ENCODE measurements at places on chromosomes 4 and X.

DNA sequence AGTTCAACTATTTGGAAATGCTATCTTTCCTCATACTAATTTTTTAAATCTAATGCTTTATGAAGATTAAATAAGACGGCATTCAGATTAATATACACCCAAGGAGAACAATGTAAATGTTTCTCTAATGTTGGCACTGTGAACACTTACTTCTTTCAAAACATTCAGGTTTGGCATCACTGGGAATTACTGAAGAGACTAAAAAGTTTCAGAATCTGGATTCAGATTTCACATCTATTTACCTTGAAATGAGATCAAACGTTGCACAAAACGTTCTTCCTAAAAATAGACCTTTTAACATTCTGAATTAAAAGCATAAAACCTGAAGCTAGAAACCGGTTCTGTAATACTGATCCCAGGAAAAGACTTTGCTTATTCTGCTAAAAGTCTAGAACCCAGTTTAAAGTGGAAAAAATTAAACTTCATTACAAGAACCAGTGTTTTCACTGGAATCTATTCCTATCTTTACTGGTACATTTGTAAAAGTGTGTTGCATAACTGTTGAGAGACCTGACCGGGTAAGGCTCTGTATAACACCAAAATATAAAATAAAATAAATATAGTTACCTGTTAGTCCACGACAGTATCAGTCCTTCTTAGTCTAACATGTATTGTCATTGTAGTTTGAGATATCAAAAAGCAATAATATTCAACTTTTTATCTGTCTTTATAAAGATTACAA lies 117.4 kb upstream of the MAP9 start:
- DNase-seq, result no peak

GRCh38 chr4:1023895-1024740 lies 12.7 kb downstream of the FGFRL1 start:
- DNase-seq, result no peak

DNA sequence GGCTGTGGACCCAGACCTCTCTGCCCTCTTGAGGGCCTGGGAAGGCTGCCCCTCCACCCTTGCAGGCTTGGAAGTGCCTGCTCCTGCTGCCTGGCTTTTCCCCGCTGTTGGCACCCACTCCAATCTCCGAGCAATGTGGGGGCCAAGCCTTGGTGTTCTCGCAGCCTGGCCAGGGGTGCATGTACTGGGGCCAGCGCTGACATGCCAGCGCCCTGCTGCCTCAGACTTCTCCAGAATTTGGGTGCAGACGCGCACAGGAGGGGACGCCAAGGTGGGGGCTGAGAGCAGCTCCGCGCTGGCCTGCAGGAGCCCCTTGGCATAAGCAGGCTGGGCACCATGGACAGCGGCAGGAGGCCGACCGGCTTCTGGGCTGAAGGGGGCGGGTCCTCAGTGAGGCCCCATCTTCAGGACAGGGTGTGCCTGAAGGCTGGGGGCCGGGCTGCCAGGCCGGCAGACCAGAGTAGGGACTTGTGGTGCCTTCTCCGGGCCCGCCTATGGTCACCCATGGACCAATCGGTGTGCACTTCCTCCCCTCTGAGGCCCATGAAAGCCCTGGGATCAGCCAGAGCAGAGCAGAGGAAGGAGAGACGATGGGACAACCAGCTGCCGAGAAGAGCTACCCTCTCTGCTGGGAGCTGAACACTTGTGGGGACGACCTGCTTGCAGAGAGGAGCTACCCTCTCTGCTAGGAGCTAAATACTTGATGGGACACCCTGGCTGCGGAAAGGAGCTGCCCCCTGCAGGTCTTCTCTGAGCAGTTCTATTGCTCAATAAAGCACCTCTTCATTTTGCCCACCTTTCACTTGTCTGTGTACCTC lies 118.3 kb downstream of the DNAAF6 start:
- DNase-seq, result peak; percentile 38

GRCh38 chrX:17703201-17703600 lies 34.1 kb upstream of the SCML1 start:
- DNase-seq, result no peak

DNA sequence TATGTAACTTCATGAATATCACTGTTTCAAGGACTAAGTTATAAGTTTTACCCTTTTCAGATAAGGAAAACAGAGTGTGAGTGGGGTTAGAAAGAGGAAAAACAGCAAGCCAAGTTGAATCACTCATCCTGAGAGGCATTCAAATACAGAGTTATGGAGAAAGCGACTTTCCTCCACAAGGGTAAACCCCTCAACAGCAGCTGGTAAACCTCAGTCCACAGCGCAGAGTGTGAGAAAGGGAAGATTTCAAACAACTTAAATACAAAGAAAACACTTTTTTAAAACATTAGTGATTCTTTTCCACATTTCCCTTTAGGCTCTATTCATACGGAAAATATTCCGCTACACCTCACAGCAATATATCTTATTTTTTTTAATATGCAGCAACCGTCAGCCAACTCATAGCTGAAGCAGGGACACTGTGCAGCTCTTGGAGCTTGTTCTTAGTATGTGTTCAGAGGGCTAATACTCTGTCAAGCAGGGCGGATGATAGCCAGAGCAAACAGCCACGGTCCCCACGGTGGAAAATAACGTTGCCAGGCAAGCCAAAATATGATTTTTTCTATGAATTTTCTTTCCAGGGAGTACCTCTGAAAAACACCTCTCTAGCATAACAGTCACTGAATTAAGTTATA lies 488.9 kb upstream of the FAT1 start:
- no peak for DNase-seq

GRCh38 chr4:40484346-40485090 lies 145.1 kb downstream of the RBM47 start:
- no peak for DNase-seq

DNA sequence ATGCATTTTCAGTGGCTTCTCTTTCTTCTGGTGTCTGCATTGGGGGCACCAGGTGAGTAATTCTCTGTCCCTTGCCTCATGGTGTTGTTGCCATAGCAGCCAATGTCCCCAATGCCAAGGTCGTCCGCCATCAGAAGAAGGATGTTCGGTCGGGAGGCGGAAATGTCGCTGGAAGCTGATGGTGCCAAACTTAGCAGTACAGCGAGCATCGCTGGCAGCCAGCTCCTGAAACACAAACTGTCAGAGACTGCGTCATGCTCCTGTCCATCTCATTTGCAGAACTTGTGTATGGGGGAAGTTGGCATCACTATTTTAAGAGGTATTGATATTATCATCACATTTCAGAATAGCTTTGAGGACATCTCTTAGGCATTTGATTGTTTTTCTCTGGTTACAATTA lies 29.1 kb upstream of the ARSD start:
- DNase-seq, result no peak

GRCh38 chr4:153248641-153249198 lies 44.5 kb downstream of the TRIM2 start:
- DNase-seq, result no peak

DNA sequence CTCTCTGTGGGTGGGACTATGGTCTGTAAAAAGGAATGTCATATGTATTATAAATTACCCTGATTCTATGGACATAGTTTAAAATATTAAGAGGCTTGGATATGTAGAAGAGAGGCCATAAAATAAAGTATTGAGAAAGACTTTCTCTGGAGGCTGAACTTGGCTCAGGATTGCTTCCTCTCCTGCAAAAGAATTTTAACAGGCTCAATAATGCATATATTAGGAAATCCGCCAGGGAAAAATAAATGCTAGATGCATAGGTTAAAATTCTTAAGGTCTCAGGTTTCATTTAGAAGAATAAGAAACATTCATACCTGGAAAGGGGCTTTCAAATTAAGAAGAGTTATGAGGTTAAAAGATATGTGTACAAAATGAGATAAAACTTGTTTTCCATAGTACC lies 424.3 kb downstream of the ARAP2 start:
- DNase-seq, result no peak

DNA sequence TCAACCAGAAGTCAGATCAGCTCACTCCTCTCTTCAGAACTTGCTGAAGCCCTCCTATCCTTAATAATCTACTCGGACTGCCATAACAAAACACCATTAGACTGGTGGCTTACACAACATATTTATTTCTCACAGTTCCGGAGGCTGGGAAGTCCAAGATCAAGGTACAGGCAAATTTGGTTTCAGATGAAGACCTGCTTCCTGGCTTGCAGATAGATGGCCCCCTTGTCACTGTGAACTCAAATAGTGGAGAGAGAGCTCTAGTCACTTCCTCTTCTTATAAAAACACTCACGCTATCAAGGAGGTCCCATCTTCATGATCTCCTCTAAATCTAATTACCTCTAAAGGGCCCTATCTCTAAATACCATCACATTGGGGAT lies 125.1 kb downstream of the CAMK2D start:
- peak; percentile 76 for DNase-seq

- peak; percentile 41 for DNase-seq
Measured at GRCh38 chr4:186058253-186058979, 10.5 kb upstream of the TLR3 start.

GRCh38 chrX:85620466-85620865 lies 241.0 kb upstream of the POF1B start:
- no peak for DNase-seq

DNA sequence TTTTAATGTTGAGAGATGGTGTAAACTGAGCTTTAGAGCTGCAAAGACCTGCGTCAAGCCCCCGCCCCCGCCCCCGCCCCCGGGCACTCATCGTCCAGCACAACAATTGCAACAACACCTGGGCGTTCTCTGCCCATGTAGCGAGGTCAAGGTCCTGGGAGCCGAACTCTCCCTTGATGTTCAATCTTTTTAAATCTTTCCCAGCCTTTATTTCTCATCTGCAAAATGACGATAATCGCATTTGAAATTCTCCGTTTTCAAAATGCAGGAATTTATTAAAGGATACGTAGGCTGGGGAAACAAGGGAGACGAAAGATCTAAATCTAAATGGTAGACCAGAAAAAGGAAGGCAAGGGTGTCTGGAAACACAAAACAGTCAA lies 648 bp upstream of the MSMO1 start:
- peak; percentile 52 for DNase-seq

- DNase-seq, result no peak
Measured at GRCh38 chr4:159019356-159019755, 83.5 kb upstream of the RAPGEF2 start.

GRCh38 chrX:136063340-136064079 lies 78.3 kb downstream of the SLC9A6 start:
- DNase-seq, result peak; percentile 11

- DNase-seq, result no peak
Measured at GRCh38 chr4:86498863-86499166, 95.3 kb upstream of the PTPN13 start.

- DNase-seq, result no peak
Measured at GRCh38 chr4:170723171-170723570, 633.4 kb upstream of the AADAT start.

GRCh38 chrX:49184294-49185281 lies 1.6 kb downstream of the PRICKLE3 start:
- DNase-seq, result peak; percentile 86

GRCh38 chrX:136906921-136907510 lies 26.5 kb upstream of the RBMX start:
- DNase-seq, result no peak

DNA sequence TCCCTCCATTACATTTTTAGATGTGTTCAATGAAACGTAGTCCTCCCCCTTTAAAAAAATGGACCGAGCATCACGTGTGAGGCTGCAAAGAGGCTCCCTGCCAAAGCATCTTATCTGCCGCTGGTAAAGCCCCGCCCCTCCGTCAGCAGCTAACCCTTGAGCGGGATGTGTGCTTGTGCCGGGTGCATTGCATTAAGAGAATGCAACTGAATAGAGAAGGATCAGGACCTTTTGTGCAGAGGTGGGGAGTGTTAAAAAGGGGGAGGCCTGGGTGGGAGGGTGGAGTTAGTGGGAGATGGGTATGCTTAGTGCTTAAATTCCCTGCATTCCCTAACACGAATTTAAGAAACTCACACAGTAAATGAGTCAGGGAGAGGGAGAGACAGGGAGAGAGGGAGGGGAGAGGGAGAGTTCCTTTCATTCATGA lies 66.0 kb downstream of the TBL1X start:
- no peak for DNase-seq

DNA sequence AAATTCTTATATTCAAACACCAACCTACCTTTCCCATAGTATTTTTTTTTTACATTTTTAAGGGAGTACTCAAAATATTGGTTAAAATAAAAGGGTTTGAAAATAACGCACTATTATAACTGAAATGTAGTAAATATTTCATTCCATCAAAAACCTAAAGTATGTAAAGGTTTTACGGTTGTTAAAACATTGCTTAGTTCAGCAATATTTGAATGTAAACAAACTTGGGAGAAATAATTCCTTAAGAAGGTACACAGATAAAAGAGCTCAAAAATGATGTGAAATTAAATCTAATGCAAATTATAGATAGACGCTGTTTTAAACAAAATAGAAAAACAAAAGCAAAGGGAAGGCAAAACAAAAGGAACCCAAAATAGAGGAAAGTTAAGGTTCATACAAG lies 1476.9 kb downstream of the PCDH18 start:
- DNase-seq, result no peak

DNA sequence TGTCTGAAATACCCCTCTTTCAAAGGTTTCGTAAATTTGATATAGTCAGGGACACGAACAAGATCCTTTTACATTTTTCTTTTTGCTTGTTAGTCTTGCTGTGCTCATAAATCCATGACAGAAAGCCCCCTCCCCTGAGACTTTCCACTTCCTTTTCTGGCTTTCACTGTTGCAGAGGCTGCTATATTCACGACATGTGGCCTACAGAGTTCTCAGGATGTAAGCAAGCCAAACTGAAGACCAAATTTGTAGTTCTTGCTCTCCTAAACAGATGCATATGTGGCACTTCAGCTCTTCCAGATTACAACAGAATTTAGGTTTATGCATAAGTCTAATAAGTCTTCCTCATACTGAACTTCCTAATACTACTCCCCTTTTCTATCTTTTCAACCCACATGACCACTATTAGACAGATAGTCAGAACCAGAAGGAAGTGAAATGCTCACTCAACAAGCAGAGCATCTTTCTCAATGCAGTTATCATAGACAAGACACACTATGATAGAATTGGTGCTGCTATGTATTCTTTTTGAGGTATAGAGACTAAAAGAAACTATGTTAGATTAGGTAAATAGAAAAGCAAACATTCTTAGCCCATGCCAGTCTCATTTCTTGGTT lies 15.0 kb downstream of the BTK start:
- DNase-seq, result peak; percentile 53

DNA sequence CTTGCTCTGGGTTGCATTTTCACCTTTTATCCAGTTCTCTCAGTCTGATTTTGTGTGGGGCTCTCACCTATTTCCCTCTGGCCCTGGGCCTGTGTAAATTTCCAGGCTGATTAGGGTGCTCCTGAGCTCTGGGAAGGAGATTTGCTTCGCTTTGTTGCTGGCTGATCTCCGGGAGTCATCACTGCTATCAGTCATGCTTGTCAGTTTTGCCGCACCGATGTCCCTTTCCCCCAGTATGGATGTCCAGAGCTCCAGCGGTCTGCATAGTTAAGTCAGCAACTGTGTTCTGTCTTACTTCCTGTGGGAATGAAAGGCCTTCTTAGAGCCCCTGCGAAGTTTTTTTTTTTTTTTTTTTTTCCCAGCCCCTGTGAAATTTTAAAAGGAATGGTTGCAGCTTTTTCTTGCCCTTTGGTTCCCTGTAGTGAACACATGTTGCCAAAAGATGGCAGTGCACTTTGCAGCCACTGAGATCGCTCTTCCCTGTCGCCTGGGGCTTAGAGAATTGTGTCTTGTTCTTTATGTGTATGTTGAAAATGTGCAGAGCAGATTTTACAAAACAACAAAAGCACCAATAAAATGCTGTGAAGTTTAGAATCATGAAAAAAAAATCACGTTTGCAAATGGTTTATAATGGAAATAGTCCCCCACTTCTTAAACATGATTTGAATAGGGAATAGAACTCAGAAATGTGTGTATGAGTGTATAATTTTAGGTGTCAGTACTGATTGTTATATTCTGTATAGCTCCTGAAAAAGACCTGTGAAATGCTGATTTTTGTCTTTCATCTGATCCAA lies 109.1 kb upstream of the SLC4A4 start:
- DNase-seq, result peak; percentile 20

- DNase-seq, result no peak
Measured at GRCh38 chrX:16825264-16826035, 39.2 kb downstream of the TXLNG start.

Data from NB4 (cell line).